ENCODE measurements at places on chromosomes 1 and 21. TPM values are rescaled to one million over a fixed set of nuclear protein-coding genes. Genes with fewer than 3 reads are reported as not detected.

The FCRL1 gene
- not detected for total RNA-seq

The JMJD4 gene
- 8.0 TPM for total RNA-seq

The B4GALT2 gene
- 35.6 TPM for total RNA-seq

The RPRD2 gene
- 24.4 TPM for total RNA-seq

The PLEKHG5 gene
- 16.9 TPM for total RNA-seq

The CLCA1 gene
- total RNA-seq = not detected

The KRTAP19-3 gene
- not detected for total RNA-seq

The ITGB2 gene
- 26.5 TPM for total RNA-seq

The THEM5 gene
- total RNA-seq = not detected

The AGBL4 gene
- total RNA-seq = 0.50 TPM

The OLIG2 gene
- not detected for total RNA-seq

The GPR37L1 gene
- 0.07 TPM for total RNA-seq

DNA sequence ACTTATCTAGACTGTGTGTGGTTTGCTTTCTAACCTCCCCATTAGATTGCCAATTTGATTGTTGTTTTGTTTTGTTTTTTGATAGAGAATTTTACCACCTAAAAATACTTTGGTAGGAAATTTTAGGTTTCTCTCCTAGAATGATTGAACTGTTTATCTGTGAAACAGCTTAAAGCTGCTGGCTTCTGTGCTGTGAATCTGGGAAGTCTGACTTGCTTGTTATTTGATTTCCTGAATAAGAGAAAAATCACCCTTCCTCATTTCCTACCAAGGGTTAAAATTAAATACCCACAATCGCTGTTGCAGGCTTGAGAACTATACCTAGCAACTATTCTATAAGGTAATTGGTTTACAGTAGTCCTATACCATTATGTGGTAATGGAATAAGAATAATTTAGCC lies 198.9 kb upstream of the CACYBP start:
- no peak for DNase-seq

DNA sequence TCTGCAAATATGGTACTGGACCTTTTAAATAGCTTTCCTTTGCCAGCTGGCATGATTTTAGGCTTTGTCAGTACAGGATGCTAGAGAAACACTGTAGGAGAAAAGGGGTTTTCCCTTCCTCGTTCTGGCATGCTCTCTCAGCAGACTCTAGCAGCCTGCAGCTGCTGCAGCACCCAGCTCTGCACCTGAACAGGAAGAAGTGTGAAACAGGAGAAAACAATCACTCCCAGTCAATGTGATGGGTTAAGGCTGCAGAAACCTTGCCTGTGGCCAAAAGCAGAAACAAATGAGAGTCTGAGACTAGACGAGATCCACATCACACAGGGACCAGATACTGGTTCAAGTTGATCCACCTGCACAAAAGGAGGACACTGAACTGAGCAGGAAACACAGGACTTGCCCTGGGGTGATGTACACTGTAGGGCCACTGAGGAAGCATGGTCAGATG lies 21.2 kb downstream of the OVGP1 start:
- DNase-seq = no peak

- no peak for DNase-seq
Observed at GRCh38 chr1:14822996-14823395, 224.5 kb downstream of the KAZN start.

DNA sequence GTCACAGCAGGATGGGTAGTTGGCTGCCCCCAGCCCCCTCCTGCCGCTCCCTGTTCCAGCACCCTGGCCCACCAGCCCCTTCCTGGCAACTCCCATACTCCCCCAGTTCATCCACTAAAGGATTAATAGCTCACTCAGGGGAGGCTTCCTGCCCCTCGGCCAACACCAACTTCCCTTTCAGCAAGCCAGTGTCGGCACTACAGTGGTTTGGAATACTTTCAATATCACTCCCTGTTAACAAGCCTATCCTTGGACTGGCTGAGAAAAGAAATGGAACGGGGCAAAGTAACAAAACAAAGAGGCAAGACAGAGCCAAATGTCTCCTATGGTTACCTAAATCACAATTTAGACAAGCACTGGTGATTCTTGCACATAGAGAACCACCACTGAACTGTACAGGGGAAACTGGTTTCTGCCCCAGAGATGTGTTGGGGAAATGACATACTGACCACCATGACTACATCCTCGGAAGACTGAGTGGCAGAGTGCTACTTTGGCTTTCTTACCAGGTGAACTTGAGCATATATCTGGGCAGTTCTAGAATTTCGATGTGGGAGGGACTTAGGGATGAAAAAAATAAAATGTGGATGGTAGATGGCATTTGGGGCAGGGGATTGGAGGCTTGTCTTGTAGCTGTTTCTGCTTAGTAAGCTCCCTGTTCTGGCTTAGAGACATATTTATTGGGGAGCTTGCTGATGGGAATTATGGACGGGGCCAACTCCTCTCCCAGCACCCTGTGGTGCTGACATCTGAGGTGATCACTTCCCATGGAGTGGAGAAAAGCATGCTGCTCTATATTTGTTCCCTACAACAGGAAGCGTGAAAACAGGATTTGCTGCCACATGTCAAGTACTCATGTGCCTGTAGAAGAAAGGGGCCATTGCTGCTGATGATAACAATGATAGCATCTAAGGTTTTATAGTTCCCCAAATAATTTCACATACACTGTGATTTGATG lies 7.1 kb upstream of the CAPN2 start:
- DNase-seq = peak; percentile 51

- DNase-seq = peak; percentile 53
Observed at GRCh38 chr1:26302733-26303405, 3.6 kb downstream of the UBXN11 start.

DNA sequence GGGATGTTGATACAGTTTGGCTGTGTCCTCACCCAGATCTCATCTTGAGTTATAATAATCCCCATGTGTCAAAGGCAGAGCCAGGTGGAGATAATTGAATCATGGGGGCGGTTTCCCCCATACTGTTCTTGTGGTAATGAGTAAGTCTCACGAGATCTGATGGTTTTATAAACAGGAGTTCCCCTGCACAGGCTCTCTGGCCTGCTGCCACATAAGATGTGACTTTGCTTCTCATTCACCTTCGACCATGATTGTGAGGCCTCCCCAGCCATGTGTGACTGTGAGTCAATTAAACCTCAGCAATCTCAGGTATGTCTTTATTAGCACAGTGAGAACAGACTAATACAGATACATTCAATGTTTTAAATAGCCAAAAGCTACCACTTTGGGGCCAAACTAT lies 41.1 kb downstream of the SLC35F3 start:
- DNase-seq = no peak

DNA sequence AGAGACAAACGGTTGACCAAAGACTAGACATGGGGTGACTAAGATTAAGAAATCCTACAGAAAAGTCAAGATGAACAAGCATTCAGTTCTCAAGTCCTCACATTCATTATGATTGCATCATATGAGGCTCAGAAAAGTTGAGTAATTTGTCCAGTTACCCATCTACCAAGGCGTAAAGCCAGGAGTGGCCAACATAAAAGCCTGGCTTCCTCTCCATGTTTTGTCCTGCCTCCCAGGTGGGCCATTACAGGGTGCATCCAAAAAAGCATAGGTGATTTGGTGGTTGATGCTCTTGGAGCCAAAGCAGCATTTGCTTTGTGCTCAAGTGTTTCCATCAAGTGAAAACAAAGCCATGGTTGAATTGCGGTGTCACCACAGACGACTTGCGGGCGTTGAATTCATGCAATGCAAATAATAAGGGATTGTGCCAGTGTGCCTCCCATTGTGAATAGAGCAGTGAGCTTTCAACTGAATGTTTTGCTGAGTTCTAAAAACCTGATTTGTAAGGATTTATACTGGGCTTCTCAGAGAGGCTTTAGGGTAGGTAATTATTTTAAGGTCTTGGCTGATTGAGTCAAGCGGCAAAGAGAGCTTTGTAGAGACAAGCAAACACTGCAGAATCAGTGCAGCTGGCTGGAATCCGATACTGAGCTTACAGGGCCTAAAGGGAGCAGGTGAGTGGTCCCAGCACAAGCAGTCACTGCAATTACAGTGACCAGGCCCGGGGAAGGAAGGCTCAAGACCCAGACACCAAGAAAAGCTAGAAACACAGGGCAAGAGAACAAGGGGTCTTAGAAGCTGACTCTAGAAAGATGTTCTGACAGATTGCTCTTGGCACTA lies 54.1 kb downstream of the KCNJ15 start:
- no peak for DNase-seq

DNA sequence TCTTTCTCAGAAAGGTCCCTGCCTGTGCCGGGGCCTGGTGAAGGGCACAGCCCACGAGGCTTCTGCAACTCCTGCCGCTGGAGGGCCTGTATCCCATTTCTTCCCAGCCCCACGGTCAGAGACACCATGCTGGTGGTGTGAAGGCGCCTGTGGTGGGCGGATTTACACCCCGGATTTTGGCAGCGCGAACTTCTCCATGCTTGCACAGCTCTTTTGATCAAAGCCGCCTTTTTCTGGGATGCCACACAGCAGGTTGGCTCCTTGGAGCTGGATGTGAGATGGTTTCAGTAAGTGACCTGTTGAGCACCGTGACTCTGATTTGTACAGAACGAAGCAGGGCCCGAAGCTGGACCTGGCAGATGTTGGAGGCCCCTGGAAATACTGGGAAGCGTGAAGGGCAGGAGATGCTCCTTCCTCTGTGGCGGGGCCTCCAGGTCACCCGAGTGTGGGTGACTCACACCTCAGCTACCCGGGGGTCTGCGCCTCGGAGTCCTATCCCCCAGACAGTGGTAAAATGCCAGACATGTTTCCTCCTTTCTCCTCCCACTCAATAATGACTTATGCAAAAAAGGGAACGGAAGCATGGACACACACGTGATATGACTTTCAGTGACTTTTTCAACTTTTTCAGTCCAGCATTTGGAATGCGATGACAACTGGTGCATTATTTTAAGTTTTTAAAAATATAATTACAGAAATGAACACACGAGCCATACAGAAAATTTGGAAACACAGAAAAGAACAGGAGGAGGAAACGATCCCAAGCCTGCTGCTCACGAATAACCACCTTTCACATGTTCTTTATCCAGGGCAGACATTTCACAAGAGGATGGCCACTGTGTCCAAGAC lies 9.0 kb downstream of the UMODL1 start:
- no peak for DNase-seq

DNA sequence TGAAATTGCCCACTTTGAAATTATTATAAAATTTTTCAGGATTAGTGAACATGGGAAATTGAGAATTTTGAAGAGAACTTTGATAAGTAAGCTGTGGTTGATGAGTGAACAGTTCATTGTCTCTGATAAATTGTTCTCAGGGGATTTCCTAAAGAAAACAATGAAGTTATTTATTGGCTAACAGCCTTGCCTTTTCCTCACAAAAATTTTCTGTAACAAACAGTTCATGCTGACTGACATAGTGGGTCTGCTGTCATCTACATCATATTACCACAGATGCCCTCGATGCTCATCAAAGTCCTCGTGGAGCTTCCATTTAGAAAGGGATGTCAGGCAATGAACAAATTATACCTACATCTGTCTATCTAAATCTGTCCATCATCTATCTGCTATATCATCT lies 113.4 kb downstream of the PTBP2 start:
- no peak for DNase-seq

DNA sequence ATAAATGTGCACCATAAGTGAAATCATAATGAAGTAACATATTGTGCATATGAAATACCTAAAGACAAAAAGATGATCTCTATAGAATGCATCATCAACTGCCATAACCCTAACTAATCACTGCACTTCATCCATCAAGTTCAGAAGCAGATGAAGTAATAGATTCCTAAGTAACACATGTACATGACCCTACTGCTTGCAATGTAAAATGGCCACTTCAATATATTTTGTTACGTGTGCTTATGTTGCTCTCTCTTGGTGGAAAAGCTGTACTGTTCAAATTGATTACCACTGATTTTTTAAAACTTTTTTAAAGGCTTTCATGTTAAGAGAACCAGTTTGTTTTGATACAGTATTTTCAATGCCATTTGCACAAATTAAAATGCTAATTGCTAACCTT lies 141.8 kb downstream of the TTLL7 start:
- DNase-seq = no peak

DNA sequence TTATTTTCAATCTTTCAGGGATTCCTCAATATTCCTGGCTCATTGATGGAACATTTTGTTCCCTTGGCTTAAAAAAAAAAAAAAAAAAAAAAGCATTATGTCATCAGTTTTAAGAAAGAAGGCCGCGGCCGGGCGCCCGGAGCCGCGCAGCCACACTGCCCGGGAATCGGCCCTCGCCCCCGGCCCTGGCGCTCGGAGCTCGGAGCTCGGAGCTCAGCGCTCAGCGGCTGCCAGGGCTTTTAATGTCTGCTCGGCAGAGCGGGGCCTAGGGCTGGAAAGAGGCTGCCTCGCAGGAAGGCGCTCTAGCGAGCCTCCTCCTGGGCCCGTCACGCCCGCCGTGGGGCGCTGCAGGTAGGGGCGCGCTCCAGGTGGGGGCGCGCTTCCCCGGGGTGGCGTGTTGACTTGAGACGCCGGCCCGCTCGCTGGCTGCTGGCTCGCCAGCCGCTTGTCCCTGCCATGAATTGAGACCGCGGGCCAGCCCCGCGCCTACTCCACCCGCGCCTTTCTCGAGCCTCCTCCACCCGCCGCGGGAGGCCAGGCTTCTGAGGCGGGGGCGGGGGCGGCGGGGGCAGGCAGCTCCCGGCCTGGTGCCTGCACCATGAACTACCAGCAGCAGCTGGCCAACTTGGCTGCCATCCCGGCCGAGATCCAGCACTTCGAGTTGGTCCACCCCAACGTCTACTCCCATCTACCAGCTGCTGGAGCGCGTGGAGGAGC lies 5.4 kb upstream of the TDRD5 start:
- DNase-seq = peak; percentile 72

- DNase-seq = no peak
Observed at GRCh38 chr1:178408871-178409270, 87.9 kb downstream of the CLEC20A start.

DNA sequence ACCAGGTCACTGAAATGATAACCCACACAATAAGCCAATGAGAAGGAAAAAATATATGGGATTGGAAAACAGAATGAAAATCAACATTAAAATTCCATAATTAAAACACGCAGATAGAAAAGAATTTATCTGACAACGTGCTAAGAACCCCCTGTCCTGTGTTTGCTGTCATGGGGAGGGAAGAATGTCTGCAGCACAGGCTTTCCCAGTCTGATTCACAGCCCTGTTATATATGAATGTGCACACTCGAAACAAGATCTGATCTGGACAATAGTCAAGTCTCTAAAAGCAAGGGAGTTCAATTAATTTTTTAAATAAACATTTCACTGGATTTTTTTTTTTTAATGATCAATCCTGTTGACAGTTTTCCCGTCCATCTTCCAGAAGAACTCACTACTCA lies 220.0 kb downstream of the RERE start:
- DNase-seq = no peak

DNA sequence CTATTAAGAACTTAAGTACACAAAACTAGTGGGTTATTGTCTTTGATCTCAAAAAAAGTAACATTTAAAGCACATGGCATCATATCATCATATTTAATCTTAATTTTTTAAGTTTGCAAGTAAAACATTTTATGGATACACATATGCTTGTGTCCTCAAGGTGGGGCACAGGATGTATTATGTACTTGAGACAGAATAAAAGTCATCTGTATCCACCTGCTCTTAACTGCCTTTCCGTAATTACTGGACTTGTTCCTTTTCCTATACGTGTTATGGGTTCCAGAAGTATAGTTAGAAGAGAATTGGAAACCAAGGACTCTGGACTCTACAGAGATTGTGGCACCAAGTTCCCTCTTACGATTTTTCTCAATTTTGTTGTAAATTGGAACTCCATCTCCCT lies 79.4 kb downstream of the FCRL5 start:
- no peak for DNase-seq

GRCh38 chr1:29234471-29234870 lies 1.9 kb upstream of the PTPRU start:
- no peak for DNase-seq

- DNase-seq = no peak
Observed at GRCh38 chr1:94522304-94522703, 19.3 kb downstream of the F3 start.
